KBM-7 (cell line): ENCODE measurements at places on chromosomes 3 and 15.

- no peak for DNase-seq
These were observed 1037.9 kb downstream of the ROBO1 start for GRCh38 chr3:78729946-78730345.

DNA sequence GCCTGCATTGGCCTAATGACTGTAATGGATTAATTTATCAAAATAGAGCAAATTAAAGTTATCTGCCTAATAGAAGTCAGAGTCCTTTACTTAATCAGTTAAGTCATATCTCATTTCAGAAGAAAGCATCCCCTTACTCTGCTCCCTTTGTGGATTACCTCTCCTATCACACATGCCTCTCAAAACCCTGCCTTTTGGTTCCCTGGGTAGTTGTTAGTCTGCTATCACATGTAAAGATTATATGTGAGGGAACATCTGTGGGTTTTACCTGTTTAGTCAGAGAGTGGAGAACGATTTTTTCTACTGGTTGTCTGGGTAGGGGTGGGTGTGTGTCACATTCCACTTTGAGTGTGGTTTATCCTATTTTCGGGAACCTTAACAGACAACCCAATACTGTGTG, 16.4 kb downstream of the UBE2E2 start:
- DNase-seq: no peak

DNA sequence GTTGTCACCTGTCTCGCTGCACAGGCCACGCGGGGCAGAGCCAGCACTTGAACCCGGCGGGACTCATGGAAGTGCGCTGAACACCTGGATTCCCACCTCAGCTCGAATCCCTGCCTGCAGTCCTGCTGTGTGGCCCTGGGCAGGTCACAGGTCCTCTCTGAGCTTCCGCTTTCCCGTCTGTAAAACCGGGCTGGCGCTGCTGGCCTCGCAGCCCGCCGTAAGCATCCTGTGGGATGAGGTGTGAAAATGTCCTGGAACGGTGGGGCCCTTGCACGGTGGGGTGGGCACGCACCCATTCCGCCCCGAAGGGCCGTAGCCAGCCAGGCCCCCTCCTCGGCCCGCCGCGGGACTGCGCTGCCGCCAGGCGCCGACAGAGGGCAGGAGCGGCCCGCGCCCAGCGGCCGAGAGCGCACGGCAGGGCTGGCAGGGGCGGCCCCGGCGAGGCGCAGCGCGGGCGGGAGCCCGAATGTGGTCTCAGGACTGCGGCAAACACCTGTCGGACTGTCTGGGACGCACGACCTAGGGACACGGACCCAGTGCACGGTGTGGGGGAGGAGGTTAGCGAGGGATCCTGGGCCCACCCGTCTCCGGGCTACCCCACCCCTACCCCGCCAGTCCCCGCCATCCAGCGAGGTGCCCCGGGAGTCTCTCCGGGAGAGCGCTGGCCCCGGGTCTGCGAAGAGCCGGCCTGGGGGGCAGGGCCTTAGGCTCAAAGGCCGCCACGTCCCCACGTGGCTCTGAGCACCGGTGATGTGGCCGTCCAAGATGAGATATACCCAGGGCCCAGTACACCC, 40.4 kb downstream of the DNAJB8 start:
- peak; percentile 58 for DNase-seq

GRCh38 chr3:141441381-141442364, 45.2 kb upstream of the RASA2 start:
- DNase-seq: peak; percentile 89

- DNase-seq: no peak
These were observed 69.2 kb downstream of the PLXNA1 start for GRCh38 chr3:127052121-127052561.

DNA sequence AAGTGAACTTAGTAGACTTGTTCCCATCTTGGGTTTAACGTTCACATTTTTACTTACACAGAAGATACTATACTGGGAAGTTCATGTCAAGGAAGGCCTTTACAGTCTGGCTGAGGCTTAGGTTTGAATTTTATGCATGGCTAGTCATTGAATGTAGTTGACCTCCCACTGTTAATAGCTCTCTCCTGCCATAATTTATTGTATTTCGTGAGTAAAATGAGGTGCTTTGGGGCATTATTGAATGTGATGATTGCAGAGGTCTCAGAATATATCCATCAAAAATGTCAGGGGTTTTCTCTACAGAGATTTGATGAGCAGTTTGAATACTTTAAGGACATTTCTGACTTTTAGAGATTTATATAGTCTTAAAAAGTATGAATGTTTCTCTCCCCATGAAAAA, 356.6 kb upstream of the GRM7 start:
- no peak for DNase-seq

DNA sequence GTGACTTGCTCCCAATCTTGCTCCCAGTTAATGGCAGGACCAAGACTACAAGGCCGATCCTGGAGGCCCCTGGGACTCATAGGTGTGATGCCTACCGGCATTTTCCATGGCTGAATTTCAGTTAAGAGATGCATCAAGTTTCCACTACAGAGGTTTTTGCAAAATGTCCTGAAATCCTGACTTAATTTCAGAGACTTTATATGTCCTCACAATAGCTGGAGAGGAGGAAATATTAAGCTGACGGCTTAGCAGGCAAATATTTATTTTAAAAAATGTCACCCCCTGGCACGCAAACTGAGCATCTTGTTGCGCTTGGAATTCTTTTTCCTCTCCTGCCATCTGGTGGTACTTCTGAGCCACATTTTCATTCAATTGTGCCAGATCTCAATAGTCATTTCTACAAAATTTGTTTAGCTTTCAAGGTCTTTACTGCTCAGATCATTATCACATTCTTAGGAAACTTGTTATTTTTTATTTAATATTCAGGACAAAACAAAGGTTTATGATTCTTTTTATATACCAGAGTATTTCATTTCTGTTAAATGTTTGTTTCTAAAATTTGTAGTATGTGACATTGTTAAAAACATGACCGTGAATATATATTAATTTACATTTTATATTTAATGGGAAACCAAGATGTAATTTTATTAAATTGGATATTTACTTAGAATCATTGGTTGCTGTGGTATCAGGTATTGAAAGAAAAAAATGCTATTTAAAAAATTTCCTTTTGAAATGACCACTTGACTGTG, 189.2 kb upstream of the THRB start:
- DNase-seq: peak; percentile 49

- peak; percentile 68 for DNase-seq
These were observed 348.6 kb downstream of the PLCL2 start for GRCh38 chr3:17233398-17233800.

GRCh38 chr15:69000725-69001503, 13.6 kb upstream of the NOX5 start:
- DNase-seq: no peak

DNA sequence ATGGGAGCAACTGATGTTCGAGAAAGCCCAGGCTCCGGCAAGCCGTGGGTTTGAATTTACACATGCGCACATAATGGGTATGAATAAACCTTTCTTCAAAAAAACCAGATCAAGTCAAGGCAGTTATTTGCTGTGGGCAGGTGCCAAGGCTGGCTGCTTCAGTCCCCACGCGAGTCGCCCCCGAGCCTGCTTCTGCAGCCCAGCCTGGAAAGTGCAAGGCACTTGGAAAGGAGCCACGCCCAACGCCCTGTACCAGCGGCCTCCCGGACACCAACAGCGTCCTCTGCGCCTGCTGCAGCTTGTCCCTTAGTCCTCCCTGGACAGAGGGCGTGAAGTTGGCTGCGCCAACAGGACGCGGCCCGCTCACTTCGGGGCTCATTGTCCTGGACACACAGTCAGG, 68.9 kb downstream of the KLF15 start:
- DNase-seq: no peak

GRCh38 chr3:35832140-35832571, 192.8 kb downstream of the ARPP21 start:
- DNase-seq: no peak

- no peak for DNase-seq
These were observed 15.7 kb upstream of the DYNC1LI1 start for GRCh38 chr3:32586356-32586755.

DNA sequence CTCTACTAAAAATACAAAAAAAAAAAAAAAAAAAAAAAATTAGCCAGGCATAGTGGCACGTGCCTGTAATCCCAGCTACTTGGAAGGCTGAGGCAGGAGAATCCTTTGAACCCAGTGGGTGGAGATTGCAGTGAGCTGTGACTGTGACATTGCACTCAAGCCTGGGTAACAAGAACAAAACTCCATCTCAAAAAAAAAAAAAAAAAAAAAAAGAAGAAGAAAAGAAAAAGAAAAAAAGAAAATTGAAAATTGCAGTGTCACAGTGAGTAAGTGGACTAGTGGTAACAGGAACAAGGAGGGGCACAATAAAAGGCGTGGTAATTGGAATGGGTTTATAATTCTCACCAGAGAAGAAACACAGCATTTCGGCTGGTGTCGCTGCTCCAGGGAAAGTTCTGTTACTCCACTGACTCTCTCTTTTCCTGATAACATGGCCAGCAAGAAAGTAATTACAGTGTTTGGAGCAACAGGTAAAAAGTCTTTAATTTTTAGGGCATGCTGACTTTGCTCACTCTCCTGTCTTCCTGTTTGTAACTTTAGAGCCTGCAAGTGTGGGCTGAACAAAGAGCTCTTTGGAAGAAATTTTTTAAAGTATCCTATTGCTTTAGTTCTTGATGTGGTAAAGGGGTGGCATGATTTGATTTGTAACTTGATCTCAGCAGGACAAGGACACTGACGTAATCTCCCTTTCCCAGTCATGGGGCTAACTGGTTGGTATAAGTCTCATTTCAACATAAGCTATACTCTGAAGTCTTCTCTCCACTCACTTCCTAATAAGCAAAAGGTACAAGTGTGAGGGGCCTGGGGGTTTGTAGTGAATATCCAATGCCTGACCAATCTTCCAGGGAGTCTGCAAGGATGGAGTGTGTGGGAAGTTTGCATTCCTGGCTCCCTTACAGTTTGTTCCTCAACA, 22.1 kb upstream of the TRA2B start:
- peak; percentile 33 for DNase-seq

DNA sequence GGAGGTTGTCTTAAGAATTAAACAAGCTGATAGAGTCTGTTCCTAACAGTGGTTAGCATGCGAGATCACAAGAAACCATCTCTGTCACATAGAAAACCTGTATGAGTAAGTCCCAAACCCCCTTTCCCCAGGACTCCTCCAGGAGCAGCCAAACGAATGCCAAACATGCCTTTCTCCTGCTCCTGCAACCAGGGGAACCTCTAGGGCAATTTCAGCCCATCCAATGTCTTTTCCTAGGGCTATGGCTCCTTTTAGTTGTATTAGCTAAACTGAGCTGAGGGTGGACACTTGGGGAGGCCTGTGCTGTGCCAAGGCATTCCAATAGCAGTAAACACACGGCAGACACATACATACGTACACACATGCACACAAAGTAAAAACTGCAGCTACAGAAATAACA, 36.5 kb upstream of the TIMP4 start:
- no peak for DNase-seq

DNA sequence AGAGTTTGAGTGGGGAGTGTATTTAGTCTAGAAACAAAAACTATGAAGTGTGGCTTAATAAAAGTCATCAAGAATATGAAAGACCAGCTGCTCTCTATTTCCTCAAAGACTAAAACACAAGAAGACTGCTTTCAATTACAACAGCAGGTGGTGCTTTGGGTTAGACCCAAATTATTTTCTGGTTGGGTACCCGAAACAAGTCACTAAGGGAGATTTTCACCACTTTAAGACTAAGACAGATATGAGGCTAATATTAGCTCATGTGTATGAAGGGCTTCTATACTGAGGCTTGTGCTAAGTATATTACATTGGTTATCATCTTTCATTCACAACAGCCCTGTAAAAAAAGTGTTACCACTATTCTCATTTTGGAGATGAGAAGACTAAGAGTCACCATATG, 43.1 kb downstream of the COL8A1 start:
- DNase-seq: no peak

GRCh38 chr3:175737646-175738572, 878.8 kb downstream of the NAALADL2 start:
- DNase-seq: no peak

GRCh38 chr15:61216519-61216918, 12.6 kb downstream of the RORA start:
- no peak for DNase-seq

DNA sequence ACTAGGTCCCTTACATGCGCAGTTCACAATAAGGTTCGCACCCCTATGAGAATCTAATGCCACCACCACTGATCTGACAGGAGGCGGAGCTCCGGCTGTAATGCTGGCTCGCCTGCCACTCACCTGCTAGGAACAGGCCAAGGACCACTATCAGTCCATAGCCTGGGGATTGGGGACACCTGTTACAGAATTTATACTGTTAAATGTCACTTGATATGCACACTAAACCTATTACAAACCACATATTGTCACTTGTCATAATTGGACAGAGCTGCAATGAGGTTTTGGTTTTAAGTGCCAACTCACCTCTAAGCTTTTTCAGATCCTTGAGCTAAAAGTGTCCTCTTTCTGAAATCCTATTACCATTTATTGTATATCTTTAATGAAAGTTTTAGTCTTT, 507.9 kb upstream of the TPRG1 start:
- no peak for DNase-seq

GRCh38 chr3:149603126-149604074, 54.4 kb downstream of the WWTR1 start:
- DNase-seq: no peak

- no peak for DNase-seq
These were observed 7.4 kb downstream of the RRP9 start for GRCh38 chr3:51934139-51934850.

DNA sequence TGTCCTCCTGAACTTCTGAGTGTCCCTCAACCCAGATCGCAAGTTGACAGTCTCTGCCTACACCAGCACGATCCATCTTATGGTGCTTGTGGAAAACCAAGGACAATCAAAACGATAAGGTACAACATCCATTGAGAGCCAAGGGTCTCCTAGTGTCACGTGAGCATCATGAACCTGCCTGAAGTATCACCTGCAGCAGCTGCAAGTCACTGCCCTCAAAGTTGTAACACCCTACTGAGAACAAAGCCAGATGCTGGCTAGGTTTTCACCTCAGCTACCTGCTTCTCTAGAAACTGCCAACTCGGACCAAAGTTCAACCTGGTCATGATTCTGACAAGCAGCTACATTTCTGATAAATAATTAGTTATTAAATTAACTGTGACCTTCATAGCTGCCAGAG, 17.5 kb downstream of the C2CD4B start:
- no peak for DNase-seq

GRCh38 chr3:87987952-87988351, 70.9 kb downstream of the CGGBP1 start:
- DNase-seq: no peak

GRCh38 chr3:26082911-26083310, 293.0 kb downstream of the OXSM start:
- no peak for DNase-seq
